ENCODE measurements at places on chromosomes 7 and 10.

GRCh38 chr10:8048281-8049008, 6.0 kb upstream of the GATA3 start:
- peak; percentile 77 for DNase-seq

- DNase-seq, result no peak
Observed at GRCh38 chr7:44958645-44959344, 20.0 kb downstream of the MYO1G start.

DNA sequence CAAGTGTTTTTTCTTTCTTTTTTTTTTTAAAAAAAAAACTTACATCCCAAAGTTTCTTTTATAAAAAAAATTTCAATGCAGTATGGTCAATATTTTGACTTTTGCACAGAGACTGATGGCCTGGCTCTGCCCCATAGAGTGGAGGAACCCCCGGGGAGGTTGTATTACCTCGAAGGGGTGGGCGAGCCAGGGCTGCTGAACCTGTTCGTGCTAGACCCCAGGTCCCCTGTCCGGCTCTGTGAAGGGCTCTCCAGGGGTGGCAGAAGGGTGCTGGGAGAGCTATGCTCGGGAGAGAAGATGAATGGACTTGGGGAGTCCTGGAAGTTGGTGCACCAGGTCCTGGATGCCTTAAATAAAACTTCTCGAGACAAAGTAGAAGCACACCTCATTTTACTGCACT, 446.4 kb upstream of the KLF6 start:
- no peak for DNase-seq

GRCh38 chr7:127891144-127891543, 140.1 kb downstream of the LRRC4 start:
- no peak for DNase-seq

- no peak for DNase-seq
Observed at GRCh38 chr10:13483073-13483472, 45.7 kb downstream of the BEND7 start.

DNA sequence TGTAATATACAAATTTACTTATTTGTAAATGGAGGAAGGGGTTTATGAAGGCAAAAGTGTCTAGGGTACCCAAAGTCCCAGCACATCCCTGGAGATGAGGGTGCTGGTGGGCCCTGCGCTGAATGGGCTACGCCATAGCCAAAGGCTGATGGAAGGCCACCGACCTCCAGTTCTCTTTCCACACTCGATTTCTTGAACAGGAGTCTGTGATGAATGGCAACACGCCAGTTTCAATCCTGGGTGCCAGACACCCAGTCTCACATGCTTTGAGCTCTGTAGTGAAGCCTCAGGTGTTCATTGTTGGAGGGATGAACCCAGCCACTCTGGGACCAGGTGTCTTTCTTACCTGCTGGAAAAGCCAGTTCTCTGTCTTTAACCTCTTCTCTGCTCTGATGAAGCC, 752 bp downstream of the LRMDA start:
- no peak for DNase-seq

- DNase-seq, result no peak
Observed at GRCh38 chr10:76401006-76401405, 969.6 kb downstream of the LRMDA start.

GRCh38 chr7:151512353-151512752, 7.3 kb downstream of the RHEB start:
- no peak for DNase-seq

- no peak for DNase-seq
Observed at GRCh38 chr7:115359119-115359518, 437.2 kb downstream of the MDFIC start.

GRCh38 chr7:102432442-102433218, 745 bp upstream of the ORAI2 start:
- DNase-seq, result no peak

DNA sequence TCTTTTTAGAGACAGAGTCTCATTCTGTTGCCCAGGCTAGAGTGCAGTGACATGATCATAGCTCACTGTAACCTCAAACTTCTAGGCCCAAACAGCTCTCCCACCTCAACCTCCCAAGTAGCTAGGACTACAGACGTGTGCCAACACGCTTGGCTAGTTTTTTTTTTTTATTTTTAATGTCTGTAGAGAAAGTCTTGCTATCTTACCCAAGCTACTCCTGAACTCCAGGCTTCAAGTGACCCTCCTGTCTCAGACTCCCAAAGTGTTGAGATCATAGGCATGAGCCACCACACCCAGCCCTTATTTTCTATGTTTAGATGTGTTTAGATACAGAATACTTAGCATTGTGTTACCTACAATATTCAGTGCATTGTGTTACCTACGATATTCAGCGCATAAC, 46.4 kb downstream of the KMT2E start:
- no peak for DNase-seq

DNA sequence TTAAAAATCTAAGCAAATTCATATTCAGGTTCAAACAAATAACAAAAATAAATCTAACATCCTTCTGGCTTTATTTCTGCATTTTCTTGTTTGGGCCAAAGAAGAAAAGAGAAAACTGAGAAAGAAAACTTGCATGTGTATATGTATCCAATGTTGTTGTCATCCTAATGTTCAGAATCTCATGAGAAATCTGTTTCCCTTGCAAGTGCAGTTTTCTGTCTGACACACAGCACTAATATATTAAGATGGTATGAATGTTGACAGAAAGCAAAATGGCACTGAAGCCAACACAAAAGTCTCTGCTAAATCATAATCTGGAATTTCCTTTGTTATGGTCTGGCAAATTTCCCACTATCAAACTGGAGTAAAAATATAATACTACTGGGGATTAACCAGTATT, 235.9 kb downstream of the HGF start:
- DNase-seq, result no peak

DNA sequence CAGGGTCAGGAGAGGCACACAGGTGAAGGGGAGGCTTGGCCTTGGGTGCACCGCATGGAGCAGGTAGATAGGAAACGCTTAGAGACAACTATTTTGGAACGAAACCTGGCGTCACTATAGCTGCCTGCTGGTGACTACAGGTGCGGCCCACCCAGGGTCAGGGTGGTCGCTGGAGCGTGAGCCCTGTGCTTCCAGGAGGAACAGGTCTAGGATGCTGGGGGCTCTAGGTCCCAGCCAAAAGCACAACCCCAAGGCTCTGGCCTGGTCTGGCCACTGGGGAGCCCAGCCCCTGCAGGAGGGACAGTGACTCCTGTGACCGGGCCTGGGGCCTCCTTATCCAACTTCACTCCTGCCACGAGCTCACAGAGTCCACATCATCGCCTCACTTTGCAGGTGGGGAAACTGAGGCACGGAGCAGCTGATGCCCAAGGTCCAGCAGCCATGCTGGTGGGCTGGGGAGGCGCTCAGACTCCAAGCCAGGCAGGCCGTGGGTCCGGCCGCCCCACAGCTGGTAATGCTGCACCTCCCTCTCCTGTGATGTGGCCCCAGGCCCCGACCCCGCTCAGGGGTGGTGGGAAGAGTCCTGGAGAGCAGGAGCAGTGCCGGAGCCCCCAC, 9.0 kb downstream of the LFNG start:
- DNase-seq, result no peak

- DNase-seq, result no peak
Observed at GRCh38 chr7:108322925-108323832, 133.1 kb downstream of the NRCAM start.

Data from activated CD4-positive, alpha-beta T cell treated with anti-CD3 and anti-CD28 coated beads, Interleukin-2, Interleukin-6, amounts not matched to agents 100 ng/mL and 50 ng/mL, durations not matched to agents 16 hours and 8 hours (primary cell).